ENCODE measurements at places on chromosomes 4 and X.
A peak's percentile ranks its signal among the peaks of the same experiment; 100 is the strongest.

DNA sequence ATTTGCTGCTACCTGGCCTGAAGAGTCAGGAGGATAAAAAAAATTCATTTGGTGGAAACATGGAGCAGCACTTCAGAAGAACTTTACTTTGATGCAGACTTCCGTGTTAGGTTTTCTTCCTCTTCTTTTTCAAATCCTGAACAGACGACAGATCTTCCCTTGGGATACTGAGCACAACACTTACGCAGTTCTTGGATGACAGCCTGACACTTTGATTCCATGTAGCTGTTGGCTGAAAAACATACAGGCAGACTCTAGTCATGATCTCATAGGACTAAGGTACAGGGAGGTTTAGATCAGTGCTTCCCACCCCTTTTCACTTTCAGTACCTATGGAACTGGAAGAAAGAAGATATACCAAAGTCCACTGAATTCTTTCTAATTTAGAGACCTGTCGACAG is 9.2 kb downstream of the CMC4 start:
- DNase-seq = no peak

GRCh38 chr4:101334963-101335572 is 12.3 kb downstream of the PPP3CA start:
- DNase-seq = no peak

DNA sequence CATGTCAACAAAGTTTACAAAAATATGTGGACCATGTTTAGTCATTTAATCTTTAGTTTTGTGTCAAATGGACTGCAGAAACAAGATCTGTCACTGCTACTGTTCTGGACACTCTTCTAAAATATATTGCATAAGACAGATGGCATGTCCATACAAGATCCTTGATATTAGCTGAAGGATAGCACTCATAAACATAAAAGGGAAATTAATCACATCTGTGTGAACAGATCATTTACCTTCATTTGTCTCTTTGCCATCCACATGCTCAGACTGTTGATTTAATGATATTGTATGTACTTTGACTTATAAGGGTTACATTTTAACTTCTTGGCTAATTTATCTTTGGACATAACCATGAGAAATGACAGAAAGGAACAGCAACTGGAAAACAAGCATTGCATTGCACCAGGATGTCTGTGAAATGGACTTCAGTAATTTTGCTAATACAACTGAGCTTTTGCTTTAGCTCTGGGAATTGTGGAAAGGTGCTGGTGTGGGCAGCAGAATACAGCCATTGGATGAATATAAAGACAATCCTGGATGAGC is at the start of gene UGT2B7:
Gene UGT2B7 (plus strand): TSS at position 364 of the 546 bp plus-strand sequence. CDS start 47 bp downstream, at position 411.
- no peak for DNase-seq

GRCh38 chr4:7429069-7429416 is 5.7 kb downstream of the PSAPL1 start:
- DNase-seq = no peak

DNA sequence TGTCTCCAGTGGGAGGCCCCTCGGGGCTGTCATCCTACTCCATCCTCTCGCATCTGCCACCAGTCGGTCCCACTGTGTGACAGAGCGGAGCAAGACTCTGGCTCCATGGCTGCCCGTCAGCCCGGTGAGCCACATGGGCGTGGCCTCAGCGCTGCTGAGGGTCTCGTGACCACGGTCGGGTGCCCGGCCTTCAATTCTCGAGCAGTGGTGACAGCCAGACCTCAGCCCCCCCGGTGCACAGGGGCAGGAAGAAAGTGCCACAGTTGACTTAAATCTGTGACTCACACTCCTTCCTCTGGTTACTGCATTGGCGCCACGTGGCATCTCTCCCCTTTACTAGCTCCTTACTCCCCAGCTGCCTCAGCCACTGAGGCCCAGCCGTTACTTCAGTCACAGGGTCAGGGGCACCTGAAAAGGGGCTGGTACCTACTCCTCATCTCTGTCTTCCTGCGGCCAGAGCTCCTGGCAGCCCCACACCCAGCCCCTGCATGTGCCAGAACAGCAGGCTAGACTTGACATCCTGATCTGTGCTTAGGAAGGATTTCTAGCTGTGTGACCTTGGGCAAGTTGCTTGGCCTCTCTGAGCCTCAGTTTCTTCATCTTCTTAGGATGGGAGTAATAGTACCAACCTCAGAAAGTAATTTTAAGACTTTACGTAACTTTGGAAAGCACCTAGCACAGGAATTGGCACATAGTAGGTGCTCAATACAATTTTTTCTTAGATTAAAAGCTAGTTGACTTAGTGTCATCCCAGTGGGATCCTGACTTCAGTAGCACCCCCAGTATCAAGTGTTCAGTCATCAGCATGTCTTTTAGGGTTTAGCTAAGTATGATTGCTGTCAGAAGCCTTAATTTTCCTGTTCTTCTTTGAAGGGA is 66.1 kb downstream of the TNIP2 start:
- peak; percentile 9 for DNase-seq

DNA sequence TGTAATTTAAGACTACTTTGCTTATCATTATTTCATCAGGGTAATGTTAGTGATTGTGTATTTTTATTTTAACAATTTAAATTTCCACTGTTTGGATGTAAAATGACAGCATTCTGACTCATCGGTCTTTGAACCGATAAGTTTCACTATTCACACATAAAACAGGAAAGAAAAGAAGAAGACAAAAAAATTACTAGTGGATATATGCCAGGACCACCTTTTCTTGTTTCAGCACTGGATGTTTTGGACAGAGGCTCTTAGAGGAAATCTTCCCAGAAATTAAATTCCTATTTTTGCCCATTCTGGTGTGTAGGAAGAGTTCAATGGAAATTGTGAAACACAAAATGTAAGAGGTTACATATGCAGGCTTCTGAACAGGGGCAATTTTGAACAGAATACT is 57.4 kb downstream of the VEGFC start:
- no peak for DNase-seq

DNA sequence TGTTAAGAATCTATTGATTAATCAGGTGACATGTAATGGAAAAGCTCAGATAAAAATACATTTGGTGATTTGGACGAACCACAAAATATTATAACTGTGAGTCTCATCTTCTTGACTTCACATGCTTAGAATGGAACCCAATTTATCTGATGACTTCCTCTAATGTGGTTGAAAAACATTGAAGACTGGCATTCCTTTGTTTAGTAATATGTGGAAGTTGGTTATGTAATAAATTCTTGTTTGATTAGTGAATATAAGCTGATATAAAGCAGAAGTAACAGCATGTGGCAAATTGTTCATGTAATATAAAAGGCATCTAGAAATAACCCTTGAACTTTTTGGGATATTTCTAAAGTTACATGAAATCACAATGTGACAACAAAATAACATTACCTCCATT is 9.7 kb downstream of the GIMD1 start:
- no peak for DNase-seq

GRCh38 chr4:149997881-149998421 is 80.3 kb upstream of the DCLK2 start:
- DNase-seq = no peak

- no peak for DNase-seq
These were observed 14.8 kb downstream of the SPINK2 start for GRCh38 chr4:56806666-56807065.

DNA sequence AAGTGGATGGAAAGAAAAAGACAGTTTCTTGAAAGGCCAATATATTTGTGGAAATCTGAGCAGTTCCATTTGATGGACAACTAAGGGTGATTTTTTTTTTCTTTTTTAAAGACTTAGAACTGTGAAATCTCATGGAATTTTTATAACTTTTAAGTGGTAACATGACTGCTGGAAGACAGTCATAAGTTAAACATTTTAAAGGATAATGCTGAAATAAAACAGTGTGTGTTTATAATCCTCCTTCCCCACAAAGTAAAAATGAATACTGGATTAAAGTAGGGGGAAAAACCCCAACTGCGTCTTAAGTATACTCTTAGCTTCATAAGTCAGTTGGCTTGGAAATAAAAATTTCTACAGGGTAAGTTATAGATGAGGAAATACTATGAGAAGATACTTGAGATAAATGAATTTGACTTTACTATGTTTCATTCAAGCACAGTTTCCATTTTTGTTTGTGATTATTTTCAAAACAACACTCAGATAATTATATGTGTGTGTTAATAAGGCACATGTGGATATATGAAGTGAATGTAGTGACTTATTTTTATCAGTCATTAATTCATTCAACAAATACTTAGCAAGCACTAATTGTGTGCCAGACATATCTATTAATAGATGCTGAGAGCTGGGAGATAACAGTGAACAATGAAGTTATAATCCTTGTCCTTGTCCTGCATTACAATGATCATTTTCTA is 129.2 kb upstream of the ETNPPL start:
- DNase-seq = no peak

- no peak for DNase-seq
These were observed 15.1 kb upstream of the EXOC1 start for GRCh38 chr4:55838356-55838755.

DNA sequence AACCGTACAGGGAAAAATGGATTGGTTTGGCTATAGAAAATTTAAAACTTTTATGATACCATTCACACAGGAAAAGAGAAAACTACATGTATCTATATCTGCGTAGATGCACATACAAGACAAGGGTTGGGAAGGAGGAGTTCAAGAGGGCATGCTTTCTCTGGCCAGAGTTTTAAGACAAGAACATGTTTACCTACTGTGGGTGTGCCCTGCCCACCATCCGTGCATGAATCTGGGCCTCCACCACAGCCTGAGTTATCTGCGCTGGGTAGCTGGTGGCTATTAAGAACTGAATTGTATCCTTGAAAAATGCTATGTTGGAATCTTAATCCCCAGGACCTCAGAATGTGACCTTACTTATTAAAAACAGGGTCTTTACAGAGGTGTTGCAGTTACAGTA is 151.6 kb downstream of the AASDH start:
- no peak for DNase-seq

GRCh38 chrX:125203737-125204578 is 115.7 kb upstream of the TEX13C start:
- no peak for DNase-seq

- no peak for DNase-seq
These were observed 78.9 kb downstream of the NDST3 start for GRCh38 chr4:118113220-118113619.

DNA sequence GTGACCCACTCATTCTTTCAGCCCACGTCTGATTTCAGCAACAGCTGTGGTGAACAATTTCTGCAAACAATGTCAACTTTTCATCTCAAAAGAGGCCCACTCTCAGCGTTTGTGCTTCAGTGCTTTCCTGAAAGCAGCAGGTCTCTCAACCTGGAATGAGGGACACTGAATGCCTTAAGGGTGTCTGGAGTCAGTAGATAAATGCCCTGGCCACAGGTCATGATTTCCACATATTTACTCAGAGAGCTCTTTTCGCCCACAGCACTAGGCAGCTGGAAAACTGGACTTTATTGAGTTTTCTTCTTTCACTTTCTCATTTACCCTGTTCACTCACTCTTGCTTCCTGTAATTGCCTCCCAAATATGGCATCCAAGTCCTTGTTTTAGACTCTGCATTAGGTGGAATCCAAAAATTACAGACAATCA is 52.8 kb downstream of the NPFFR2 start:
- DNase-seq = no peak

DNA sequence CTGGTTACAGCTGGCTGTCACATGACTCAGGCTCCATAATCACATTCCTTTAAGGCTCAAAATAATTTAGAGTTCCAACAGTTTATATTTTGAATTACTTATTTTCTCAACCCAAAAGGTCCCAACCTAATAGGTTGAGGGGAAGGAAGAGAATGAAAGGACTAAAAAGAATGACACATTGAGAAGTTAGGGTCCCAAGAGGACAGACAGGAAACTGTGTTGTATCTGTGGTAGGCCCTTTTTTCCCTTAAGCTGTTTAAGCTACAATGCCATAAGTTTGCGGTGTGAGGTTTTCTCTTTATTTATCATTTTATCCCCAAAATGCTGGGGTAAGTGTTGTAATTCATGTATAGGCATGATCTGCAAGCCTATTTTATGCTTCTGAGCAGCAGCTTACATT is 290.2 kb downstream of the ZNF674 start:
- no peak for DNase-seq

- DNase-seq = no peak
These were observed 8.0 kb downstream of the CTBP1 start for GRCh38 chr4:1240721-1241465.

GRCh38 chrX:128676651-128677050 is 624.4 kb upstream of the ACTRT1 start:
- DNase-seq = no peak

DNA sequence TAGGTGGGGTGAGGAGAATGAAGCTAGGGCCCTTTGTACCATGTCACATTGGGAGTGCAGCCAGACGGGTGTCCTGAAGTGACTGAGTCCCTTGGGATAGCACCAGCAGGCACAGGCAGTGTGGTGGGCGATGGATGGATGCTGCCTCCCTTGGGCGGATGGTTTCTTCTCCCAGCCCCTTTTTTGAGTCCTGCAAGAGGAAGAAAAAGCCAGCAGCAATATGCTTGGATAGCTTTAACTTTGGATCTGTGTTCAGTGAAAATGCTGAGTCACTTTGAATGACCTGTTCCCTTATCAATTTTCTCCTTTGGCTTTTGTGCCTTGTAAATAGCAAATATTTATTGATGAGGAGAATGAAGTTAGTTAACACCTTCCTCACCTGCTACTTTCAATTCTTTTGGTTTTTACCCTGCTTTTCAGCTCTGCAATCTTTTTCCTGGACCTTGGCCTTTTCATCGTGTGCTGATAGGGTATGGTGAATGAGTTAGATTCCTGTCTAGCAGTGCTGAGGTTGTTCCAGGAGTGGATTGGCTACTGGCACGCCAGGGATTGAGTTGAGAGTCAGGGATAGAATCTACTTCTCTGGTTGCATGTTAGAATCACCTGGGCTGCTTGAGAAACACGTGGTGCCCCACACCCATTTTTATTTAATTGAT is 10.2 kb downstream of the DCUN1D4 start:
- DNase-seq = no peak

GRCh38 chr4:38490753-38491446 is 173.1 kb upstream of the KLF3 start:
- DNase-seq = no peak

DNA sequence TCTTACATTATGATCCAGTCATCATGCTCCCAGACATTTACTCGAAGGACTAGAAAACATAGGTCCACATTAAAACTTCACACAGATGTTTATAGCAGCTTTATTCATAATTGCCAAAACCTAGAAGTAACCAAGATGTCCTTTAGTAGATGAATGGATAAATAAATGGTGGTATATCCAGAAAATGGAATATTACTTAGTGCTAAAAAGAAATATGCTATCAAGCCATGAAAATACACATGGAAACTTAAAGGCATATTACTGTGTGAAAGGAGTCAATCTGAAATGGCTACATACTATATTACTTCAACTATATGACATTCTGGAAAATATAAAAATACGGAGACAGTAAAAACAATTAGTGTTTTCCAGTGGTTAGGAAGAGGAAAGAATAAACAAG is 1039.1 kb upstream of the INTU start:
- no peak for DNase-seq

- no peak for DNase-seq
These were observed 77.2 kb upstream of the BCOR start for GRCh38 chrX:40174854-40175510.

GRCh38 chr4:104743215-104743653 is 248.5 kb upstream of the CXXC4 start:
- no peak for DNase-seq
